Kidney capillary endothelial cell (primary cell): ENCODE measurements at places on chromosomes 2 and 18.

- DNase-seq, result no peak
These were observed 90.8 kb downstream of the EPAS1 start for GRCh38 chr2:46387886-46388515.

DNA sequence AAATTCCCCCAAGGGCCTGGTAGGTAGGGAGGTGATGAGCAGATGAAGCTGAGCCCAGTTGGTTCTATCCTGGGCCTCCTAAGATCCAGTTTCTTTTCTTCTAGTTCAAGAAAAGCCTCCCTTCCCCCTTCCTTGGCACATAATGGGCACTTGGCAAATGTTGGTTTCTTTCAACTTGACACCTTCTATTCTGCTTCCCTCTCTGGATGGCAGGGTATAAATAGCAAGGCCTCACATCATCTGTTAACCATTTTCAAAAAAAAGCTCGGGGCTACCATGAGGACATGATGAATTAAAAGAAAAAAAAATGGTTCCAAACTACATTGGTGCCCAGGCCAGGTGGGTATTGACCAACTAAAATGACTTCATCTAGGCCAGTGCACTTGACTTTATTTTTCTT is 29.9 kb downstream of the CTAGE1 start:
- DNase-seq, result no peak

DNA sequence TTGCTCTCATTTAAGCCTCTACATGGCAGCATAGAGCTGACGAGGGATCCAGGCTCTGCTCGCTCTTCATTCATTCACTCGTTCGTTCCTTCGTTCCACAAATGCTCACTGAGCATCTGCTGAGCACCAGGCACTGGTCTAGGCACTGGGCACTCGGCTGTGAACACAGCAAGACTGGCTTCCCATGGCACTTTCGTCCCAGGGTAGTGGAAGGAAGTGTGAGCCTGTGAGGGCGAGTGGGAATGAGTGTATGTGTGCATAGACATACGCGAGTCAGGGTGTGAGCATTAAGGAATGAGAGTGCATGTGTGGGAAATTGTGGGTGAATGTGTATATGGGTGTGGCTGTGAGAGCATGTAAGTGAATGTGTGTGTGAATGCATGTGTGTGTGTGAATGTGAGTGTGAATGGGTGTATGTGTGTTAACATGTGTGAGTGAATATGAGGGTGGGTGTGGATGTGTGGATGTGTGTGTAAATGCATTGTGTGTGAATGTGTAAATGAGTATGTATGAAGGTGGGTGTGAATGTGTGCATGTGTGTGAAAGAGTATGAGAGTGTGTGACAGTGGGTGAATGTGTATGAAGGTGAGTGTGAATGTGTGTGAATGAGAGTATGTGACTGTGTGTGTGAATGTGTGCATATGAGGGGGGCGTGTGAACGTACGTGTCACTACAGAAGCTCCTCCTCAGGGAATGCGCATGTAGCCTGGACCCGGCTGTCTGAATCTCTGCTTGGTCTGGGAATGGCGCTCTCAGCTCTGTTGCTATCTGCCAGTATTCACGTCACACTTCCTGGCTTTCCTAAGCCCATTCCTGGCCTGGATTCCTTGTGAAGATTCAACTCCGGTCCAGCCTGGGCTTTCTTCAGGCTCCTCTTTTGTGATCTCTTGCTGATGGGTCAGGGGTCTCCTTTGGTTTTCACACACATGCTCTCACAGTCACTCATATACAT is 28.8 kb downstream of the SNORC start:
- DNase-seq, result peak; percentile 42

DNA sequence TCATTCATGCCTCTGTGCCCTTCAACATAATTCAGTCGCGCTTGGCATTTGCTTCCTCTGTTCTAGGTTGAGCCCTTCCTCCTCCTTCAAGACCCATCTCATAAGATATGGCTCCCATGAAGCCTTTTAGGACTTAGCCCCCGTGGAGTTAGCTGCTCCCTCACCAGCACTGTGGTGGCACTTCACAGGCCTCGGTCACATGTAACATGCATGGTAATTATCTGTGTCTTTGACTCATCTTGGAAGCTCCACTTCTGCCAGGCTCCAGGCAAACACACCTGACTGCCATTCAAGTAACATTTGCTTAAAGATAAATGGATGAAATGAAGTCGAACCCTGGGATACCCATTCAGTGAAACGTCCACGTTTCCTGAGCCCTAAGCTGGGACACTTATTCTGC is 484.7 kb downstream of the EIPR1 start:
- DNase-seq, result no peak
